Kidney (tissue), 22 donors: ENCODE measurements at places on chromosomes 7 and 10. TPM values are rescaled to one million over a fixed set of nuclear protein-coding genes. Genes with fewer than 3 reads are reported as not detected.

GRCh38 chr7:148701414-148701813, 2.7 kb downstream of the CUL1 start:
- no peak overlapping the region for H3K27ac ChIP-seq
- peaks cover 13% of the 10 kb centered on the region for H3K4me1 ChIP-seq
- DNase-seq: peak; percentile 25
- H3K36me3 ChIP-seq: no peaks in the 10 kb centered on the region
- no peaks in the 10 kb centered on the region for H3K27me3 ChIP-seq
- H3K4me3 ChIP-seq: no peak overlapping the region

DNA sequence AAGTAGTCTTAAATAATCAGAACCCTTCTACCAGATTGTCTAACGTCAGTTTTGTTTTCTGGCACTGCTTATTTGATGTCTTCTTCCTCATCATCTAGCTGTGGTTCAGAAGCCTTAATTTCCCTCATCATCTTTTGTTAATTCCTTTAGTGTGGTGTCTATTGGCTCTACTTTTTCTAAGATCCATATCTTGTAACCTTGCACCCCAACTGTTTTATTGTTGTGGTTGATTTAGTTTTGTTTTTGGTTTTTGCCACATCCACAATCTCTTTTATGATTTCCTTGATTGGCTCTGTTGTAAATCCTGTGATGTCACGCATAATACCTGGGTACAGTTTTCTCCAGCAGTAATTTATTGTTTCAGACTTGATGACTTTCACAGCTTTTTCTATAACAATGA, 463.5 kb upstream of the TEX47 start:
- no peaks in the 10 kb centered on the region for H3K4me1 ChIP-seq
- H3K27ac ChIP-seq: no peak overlapping the region
- no peaks in the 10 kb centered on the region for H3K36me3 ChIP-seq
- H3K27me3 ChIP-seq: no peaks in the 10 kb centered on the region
- H3K4me3 ChIP-seq: no peak overlapping the region

DNA sequence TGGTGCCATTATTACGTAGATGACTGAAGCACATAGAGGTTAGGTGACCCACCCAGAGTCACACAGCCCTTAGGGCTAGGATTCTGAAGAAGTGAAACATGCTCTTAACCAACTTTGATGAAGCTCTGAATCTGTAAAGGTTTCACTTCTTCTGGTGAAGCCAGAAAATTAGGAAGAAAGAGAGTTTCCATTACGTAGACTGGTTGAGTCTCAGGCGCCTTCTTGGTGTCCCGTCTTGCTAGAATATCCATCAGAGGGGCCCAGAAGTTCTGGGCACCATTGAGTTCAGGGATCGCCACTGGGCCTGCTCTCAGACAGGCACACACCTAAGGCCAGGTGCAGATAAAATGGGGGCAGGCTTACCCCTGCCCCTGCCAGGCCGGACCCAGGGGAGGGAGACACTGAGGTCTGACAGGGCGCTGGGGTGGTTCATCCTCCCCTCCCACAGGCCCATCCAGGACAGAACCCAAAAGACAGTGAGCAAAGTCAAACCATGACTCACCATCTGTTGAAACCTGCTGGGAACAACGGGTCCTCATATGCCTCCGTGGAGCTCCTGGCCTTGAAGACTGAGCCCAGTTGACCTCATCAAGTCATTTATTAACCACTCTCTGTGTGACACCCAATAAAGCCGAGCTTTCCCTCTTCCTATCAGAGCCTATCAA, 33.2 kb downstream of the DRGX start:
- no peaks in the 10 kb centered on the region for H3K27me3 ChIP-seq
- no peak overlapping the region for H3K4me3 ChIP-seq
- H3K27ac ChIP-seq: no peak overlapping the region

GRCh38 chr10:3139216-3139910, 33.2 kb downstream of the PITRM1 start:
- no peak overlapping the region for H3K4me3 ChIP-seq
- H3K27ac ChIP-seq: no peak overlapping the region
- no peak for DNase-seq
- peaks cover 77% of the 10 kb centered on the region for H3K36me3 ChIP-seq
- no peaks in the 10 kb centered on the region for H3K4me1 ChIP-seq

DNA sequence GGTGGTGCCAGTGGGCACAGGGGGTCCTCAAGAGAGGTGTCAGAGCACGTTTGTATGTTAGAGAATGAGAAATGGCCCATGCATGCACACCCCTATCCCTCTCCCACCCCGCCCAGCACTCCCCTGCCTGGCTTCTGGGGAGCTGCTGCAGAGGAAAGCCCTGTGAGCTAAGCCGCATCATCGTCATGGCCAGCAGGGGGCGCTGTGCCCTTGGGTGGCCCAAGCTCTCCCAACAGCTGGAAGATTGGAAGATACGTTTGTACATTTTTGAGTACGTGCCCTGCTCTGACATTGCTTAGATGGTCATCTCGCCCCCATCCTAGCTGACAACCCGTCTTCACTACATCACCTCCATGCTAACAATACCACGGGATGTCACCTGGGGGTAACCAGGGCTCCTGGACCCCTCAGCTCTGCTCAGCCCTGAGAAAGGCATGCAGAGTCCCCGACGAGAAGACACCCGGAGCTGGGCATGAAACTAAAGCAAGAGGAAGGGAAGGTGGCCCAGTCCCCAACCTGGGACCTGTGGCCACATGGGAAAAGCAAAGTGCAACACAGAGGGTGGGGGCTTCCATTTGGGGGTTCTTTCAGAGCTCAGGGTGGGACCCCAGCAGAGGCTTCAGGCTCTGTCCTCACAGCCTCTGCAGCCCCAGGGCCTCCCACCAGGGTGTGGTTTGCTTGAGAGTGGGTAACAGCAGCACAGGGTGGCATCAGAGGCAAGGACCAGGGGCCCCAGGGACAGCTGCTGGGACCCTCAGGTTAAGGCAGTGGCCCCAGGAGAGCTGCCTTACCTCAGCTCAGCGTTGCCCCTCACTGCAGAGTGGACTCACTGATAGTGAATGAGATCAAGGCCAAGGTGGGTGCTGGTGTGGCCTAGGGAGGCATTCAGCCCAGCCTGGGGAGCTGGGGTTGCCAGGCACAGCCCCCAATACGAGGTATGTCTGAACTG, 136.6 kb downstream of the PTPN20 start:
- H3K27me3 ChIP-seq: no peaks in the 10 kb centered on the region
- no peak overlapping the region for H3K4me3 ChIP-seq
- no peaks in the 10 kb centered on the region for H3K36me3 ChIP-seq
- no peak overlapping the region for H3K27ac ChIP-seq

GRCh38 chr10:98077223-98077622, 46.8 kb upstream of the CRTAC1 start:
- H3K4me3 ChIP-seq: no peak overlapping the region
- no peaks in the 10 kb centered on the region for H3K4me1 ChIP-seq
- no peaks in the 10 kb centered on the region for H3K27me3 ChIP-seq
- H3K36me3 ChIP-seq: no peaks in the 10 kb centered on the region
- H3K27ac ChIP-seq: no peak overlapping the region
- DNase-seq: no peak

DNA sequence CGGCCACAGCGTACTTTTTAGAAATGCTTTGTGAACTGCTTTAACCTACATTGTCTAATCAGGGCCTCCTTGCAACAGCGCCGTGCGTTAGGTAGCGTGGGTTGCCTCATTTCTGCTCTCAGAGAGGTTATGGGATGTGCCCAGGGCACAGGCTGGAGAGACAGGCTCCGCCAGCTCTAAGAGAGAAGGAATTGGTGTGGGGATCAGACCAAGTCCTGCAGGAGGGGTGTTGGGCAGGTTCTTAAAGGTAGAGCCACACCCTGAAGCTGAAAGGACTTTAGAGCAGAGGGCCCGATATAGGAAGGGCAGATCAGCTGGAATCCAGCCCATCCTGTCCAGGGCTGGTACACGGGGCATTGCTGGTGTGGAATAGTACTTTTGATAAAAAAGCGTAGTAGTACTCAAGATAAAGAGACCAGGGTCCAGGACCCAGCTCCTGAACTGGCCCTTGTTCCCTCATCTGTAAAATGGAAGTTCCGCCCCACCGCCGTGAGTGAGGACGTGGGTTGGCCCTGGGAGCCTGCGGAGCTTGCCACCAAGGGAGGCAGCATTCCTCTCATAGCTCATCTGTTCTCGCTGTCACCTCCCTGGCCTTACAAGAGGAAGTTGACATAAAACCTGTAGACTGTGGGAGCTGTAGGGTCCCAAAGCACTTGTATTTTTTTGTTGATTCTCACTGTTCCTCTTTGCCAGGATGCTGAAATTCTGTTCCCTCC, 37.2 kb downstream of the TMEM120A start:
- no peak overlapping the region for H3K4me3 ChIP-seq
- H3K27me3 ChIP-seq: no peaks in the 10 kb centered on the region
- DNase-seq: peak; percentile 72
- peaks cover 14% of the 10 kb centered on the region for H3K36me3 ChIP-seq
- H3K4me1 ChIP-seq: peaks cover 14% of the 10 kb centered on the region

DNA sequence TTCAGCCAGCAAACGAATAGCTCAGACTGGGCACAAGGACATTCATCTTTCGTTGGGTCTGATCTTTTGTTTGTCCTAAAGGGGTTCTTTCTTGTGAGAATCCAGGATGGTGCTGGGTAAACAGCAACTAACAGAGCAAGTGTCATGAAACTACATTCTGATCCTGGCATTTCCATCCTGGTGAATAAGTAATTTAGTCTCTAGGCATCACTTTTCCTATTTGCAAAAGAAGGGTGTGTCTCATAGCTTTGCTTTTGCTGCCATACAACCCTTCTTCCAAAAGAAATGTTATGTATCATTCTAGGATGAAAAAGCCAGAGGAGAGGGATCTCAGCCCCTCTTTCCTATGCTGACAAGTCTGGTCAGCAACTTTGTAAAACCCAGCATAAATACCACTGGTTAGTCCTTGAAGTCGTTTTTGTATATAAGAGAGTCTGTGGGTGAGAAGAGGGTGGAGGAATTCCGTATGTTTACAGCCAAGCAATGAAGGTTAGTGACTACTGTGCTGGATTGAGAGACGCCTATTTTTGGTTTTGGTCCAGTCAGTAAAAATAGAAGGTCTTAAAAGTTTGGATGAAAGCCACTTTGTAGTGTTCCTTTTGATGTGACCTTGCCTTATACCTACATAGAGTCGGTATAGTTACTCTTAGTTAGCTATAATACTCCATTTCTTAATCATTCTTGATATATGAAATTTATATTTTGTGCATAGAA, 88.4 kb upstream of the SLC25A13 start:
- no peak for DNase-seq
- H3K27me3 ChIP-seq: no peaks in the 10 kb centered on the region
- H3K4me3 ChIP-seq: no peak overlapping the region
- no peaks in the 10 kb centered on the region for H3K4me1 ChIP-seq

DNA sequence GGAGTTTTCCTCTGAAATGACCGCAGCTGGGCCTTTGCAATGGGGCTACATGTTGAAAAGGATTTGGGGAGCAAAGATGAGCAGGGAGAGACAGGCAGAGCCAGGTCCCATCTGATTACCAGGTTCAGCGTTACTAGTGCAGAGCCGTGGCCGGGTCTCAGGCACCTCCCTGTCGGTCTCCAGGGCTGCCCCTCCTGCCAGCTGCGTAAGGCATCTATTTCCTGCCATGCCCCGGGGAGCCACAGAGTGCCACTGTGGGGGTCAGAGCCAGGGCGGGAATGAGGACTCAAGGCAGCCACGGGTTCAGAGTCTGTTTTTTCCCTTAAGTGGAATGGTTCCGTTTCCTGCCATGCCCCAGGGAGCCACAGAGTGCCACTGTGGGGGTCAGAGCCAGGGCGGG, 382.6 kb upstream of the SHH start:
- no peaks in the 10 kb centered on the region for H3K36me3 ChIP-seq
- H3K27me3 ChIP-seq: no peaks in the 10 kb centered on the region
- no peak overlapping the region for H3K27ac ChIP-seq
- no peaks in the 10 kb centered on the region for H3K4me1 ChIP-seq
- peak; percentile 10 for DNase-seq

DNA sequence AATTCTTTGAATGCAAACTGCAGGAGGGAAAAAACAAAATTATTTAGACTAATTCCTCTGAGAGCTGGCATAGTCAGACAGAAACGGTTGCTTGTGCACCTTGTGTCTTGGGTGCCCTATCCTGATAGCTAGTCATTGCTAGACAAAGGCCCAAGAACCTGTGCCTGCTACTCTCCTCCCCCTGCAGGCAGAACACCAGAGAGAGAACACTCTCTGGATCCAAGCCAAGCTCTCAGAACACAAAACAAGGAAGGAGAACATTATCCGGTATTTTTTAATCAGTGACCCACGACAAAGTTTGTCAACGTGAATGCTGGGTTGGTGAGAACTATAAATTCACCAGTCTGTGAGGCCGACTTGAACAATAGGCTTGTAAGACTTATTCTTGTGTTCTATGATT, 18.8 kb upstream of the PPP1R9A start:
- H3K27ac ChIP-seq: no peak overlapping the region
- no peaks in the 10 kb centered on the region for H3K27me3 ChIP-seq
- no peak overlapping the region for H3K4me3 ChIP-seq

DNA sequence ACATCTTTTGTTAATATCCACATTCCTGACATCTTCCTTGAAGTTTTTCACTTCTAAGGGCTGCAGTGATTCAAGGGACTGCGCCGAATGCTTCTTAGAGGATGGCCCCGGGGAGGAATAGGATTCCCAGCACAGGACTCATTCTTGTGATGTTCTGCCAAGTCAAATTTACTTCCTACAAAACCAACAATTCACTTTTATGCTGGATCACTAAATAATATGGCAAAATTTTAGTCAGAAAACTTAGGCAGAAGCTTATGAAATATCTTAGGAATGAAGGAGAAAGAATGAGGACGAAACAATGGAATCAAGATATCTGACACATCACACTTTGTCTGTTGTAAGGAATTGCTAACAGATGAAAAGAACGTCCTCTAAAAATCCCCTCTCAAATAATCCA, 151.5 kb downstream of the JAZF1 start:
- no peak overlapping the region for H3K27ac ChIP-seq
- no peaks in the 10 kb centered on the region for H3K27me3 ChIP-seq
- H3K4me3 ChIP-seq: no peak overlapping the region
- no peaks in the 10 kb centered on the region for H3K4me1 ChIP-seq
- DNase-seq: no peak
- no peaks in the 10 kb centered on the region for H3K36me3 ChIP-seq

- no peaks in the 10 kb centered on the region for H3K27me3 ChIP-seq
- DNase-seq: no peak
- no peak overlapping the region for H3K27ac ChIP-seq
- no peak overlapping the region for H3K4me3 ChIP-seq
- no peaks in the 10 kb centered on the region for H3K4me1 ChIP-seq
- no peaks in the 10 kb centered on the region for H3K36me3 ChIP-seq
These were observed 100.8 kb downstream of the MICALL2 start for GRCh38 chr7:1358376-1359050.

The PPP1R3C gene
- total RNA-seq: 20.3 TPM

The TMEM213 gene
- 30.2 TPM for total RNA-seq

The UNCX gene
- 2.0 TPM for total RNA-seq

The AMPH gene
- total RNA-seq: 1.2 TPM

The MEIG1 gene
- not detected for total RNA-seq

The CALN1 gene
- not detected for total RNA-seq

The AKR1E2 gene
- total RNA-seq: 5.8 TPM

The SLC16A12 gene
- 38.8 TPM for total RNA-seq

The HKDC1 gene
- total RNA-seq: 27.4 TPM

The LIPN gene
- total RNA-seq: 0.41 TPM

The PTF1A gene
- total RNA-seq: not detected
